ENCODE measurements at places on chromosomes 2 and 18.

- DNase-seq: no peak
Measured at GRCh38 chr2:38417745-38418689, 40.9 kb upstream of the ATL2 start.

GRCh38 chr2:197211881-197212342 lies 98.7 kb downstream of the ANKRD44 start:
- DNase-seq: no peak

DNA sequence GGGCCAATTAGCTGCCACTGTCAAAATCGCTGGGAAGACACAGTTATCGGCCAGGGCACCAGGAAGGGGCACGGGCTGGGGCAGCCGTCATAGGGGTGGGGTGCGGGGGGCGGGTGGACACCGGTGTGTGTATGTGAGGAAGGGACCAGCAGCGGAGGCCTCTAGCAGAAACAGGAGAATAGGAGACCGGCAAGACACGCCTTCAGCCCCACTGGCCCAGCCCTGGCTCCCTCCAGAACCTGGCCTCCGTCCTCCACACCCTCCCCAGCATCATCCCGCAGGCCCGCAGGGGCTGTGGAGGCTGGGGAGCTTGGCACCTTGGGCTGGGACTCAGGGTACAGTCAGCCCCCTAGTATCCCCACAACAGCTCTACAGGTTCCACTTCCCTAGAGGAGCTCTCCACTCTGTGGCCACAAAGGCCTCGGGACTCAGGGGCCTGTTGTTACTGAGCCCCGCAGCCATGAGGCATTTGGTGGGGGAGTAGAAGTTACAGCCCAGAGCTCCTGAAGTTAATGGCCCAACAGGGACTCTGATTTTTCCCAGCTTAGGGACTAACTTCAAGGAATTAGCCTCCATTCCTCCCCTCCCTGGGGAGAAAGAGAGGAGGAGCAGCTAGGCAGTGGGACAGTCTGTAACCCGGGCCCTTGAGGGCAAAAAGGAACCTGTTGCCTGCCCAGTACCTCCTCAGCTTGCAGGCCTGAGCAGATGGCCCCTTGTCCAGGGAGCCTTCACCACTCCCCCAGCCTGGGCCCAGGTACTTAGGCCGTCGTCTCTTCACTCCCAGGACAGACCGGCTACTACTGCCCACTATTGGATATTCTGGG lies 19.9 kb downstream of the SH2D6 start:
- DNase-seq: no peak

DNA sequence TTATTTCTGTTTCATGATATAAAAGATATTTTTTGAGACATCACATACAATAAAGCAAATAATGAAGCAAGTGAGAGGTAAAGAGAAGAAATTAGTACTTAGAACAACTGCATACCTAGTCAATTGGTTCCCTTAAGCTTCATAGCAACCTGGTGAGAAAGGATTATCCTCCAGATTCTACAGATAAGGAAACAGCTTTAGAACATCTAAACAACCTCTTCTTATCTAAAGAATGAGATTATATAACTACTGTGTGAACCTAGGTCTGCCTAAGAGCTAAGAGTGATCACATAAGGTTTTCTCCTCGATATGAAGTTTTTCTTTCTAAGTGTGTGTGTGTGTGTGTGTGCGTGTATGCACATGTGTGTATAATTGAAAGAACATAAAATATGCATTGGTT lies 265.1 kb downstream of the NOL4 start:
- no peak for DNase-seq

DNA sequence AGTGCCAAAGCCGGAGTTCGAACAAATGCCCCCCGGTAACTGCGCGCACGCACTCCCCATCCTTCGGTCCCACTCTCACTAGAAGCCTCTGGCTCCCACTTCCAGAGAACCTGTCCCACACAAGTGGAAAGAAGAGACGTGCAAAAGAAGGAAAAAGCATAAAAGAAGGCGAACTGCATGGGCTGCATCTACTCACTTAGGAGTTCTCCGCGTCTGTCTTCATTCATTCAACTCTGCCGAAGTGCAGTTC lies 312 bp downstream of the NR4A2 start:
- DNase-seq: no peak

DNA sequence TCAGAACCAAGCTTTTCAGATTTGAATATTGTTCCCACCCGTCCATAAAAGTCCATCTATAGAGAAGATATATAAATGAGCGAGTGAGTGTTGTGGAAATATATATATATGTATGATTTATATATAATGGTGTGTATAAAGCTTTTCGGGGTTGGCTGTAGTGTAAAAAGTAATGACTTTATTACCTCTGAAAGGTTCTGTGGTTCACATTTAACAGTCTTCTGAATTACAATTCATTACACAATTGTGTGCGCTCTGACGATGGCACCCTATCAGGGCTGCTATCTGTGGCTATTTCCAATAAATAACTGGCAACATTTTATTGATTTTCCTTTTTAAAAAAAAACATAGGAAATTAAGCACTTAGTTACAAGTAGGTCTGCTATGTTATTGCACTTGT lies 2.7 kb upstream of the BCL11A start:
- no peak for DNase-seq

- DNase-seq: peak; percentile 25
Measured at GRCh38 chr2:69012310-69013141, 453 bp upstream of the ANTXR1 start.

GRCh38 chr2:212968284-212969081 lies 182.9 kb downstream of the IKZF2 start:
- no peak for DNase-seq

- no peak for DNase-seq
Measured at GRCh38 chr2:223050900-223051504, 988 bp upstream of the KCNE4 start.

- no peak for DNase-seq
Measured at GRCh38 chr2:203994735-203995134, 58.2 kb downstream of the ICOS start.

DNA sequence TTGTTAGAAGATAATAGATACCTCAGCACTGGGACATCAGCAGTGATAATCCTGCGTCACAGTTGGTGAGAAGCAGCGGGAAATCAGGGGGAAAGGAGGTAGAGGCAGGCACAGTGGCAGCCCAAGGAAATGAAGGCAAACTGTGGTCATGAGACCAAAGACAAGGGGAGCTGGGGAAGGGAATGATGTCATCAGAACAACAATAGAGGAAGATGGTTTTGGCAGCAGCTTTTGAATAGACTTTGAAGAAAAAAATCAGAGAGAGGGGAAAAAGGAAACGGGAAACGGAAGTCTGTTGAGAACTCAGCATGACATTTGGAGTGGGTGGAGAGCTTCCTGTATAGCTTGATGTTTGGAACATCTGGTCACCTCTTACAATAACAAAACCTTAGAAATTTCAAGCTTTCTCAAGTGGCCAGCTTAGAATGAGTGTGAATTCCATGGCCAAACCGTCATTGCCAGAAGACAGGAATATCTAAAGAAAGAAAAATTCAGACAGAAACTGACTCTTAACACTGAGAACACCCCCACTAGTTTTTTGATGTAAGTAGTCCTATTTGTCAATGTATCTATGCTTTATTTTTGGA lies 18.4 kb upstream of the YES1 start:
- peak; percentile 30 for DNase-seq

DNA sequence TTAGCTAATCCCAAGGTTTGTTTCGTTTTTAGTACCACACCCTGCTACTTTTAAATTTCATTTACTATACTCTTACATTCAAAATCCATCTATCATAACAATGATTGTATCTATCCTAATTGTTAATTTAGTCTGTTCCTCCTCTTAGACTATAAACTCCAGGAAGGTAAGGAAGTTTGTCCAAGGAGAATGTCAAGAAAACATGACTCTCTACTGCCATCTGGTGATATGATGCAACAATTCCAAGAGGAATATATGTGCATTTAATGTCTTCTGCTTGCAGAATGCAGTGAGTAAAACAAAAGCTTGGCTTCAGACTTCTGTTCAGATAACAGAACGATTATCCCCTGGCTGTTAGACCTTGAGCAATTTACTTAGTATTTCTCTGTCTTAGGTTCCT lies 1267.1 kb downstream of the LRP1B start:
- no peak for DNase-seq

- no peak for DNase-seq
Measured at GRCh38 chr2:27715318-27716210, 51.9 kb downstream of the SLC4A1AP start.

GRCh38 chr2:180970016-180970415 lies 10.4 kb upstream of the UBE2E3 start:
- DNase-seq: no peak

DNA sequence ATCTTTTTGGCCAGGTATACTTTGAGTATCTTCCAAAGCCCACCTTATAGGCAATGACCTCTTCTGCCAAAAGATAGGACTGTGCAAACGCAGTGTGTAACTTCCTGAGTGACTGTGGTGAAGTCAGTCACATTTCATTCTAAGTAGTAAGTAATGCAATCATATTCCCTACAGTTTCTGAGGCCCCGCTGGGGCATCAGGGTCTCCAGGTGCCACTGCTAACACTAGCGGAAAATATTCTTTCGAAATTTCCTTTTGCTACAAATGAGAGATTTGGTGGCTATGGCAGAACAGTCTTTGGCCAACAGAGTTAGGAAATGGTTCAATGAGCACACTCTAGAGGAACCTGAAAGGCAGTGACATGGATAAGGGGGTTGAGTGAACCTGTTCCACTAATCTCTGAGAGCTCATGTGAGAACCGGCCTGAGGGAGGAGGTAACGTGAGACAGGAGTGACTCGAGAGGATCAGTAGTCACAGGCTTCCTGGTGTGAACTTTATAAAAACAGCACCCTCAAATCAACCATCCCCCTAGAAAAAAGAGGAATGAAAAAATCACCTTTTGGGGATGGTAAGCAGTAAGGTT lies 102.6 kb upstream of the LPIN2 start:
- no peak for DNase-seq

DNA sequence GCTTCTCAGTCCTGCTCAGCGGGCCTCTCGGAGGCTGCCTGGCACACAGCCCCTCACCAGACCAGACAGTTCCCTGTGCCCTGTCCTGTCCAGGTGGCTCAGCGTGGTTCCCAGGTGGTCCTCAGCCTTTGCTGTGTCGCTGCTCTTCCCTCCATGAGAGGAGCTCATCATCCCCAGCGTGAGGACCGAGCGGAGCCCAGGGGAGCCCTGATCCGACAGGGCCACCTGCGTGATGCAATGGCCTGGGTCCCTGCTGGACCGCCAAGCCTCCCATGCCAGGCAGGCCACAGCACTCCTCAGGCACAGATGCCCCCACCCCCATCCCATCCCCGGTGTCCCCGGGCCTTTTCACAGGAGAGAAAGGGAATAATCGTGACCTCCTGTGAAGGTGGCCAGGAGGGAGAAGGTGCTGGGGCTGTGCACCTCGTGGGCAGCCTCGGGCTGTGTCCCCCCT lies 4.3 kb downstream of the GPC1 start:
- DNase-seq: no peak

DNA sequence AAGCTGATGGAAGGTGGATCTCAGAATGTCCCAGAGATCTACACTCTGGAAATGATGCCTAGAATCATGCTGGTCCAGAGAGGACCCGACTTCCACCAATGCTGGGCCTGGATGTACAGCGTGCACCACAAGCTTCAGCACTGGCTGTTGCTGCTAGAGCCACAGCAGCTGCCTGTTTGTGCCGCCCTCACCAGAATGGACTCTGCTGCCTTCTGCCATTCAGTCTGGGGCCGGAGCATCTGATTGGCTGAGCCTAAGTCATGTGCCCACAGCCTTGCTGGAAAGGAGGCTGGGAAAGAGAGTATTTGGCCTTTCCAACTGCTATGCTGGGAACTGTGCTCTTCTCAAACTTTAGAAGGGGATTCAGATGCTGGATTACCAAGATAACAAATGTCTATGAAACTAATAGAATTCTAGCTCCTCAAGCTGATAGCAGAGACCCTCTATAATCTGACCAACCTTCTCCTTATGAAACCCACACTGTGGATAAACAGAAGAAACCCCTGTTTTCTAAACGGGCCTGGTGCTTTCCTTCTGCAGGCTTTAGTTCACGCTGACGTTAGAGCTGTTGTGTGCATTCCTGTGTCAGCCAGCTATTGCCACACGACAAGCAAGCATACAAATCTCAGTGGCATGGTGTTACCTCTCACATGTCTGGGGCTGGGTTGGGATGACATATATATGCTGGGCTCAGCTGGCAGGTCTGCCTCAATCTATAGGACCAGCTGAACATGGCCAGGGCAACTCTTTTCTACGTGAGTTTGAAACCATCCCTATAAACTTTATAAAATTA lies 4.1 kb upstream of the LOXHD1 start:
- no peak for DNase-seq

GRCh38 chr2:101146535-101146934 lies 4.6 kb downstream of the TBC1D8 start:
- DNase-seq: no peak

DNA sequence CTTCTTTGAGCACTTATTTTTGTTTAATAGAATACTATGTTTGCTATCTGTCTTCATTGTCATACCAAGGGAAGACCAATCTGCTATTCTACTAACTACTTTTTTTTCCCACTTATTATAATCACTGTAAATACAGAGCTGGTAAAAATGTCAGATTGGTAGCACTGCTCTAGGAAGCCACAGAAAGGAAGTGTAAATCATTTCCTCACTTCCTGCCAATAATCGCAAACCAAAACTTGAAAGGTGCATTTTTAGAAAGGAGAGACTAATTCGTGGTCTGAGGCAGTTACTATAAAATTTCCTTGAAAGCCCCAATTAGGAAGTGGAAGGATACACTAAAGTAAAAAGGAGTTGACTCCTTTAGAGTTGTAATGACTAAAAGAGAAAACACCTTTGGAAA lies 13.9 kb upstream of the THSD7B start:
- no peak for DNase-seq

DNA sequence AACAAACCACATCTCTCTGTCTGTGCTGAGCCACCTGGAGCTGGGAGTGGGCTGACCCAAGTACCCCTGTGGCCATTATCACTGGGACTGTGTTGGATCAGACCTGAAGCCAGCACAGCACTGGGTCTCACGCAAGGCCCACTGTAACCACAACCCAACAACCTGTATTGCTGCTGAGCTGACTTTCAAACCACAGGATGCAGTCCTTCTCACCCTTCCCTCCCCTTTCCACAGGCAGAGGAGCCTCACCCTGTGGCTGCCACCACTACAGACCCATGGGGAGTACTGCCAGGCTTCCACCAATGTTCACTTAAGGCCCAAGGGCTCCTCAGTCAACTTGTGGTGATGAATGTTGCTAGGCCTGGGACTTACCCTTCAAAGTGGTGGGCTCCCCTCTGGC lies 135.7 kb downstream of the DIS3L2 start:
- DNase-seq: no peak

GRCh38 chr2:182554950-182555349 lies 128.1 kb upstream of the PDE1A start:
- DNase-seq: no peak

- DNase-seq: no peak
Measured at GRCh38 chr2:240514631-240515030, 43.2 kb downstream of the ANKMY1 start.

GRCh38 chr2:216930716-216931115 lies 70.9 kb upstream of the TNP1 start:
- DNase-seq: no peak

GRCh38 chr2:2743164-2743571 lies 412.1 kb upstream of the MYT1L start:
- no peak for DNase-seq

Data from activated CD8-positive, alpha-beta memory T cell treated with anti-CD3 and anti-CD28 coated beads for 1 hour (primary cell).